Mucosa of gallbladder (tissue), 1 donor: ENCODE measurements at places on chromosomes 2 and 18. TPM values are rescaled to one million over a fixed set of nuclear protein-coding genes. Genes with fewer than 3 reads are reported as not detected.

Gene CKAP2L
- 1.5 TPM for total RNA-seq

Gene ANKRD53
- total RNA-seq, result 2.9 TPM

Gene RAB11FIP5
- 63.0 TPM for total RNA-seq

Gene WNT10A
- total RNA-seq, result 0.12 TPM

Gene NEU2
- not detected for total RNA-seq

Gene IL37
- 0.29 TPM for total RNA-seq

Gene IL36A
- total RNA-seq, result not detected

Gene HOXD12
- total RNA-seq, result not detected

Gene ARL5A
- 48.1 TPM for total RNA-seq

Gene NEU4
- 34.8 TPM for total RNA-seq

Gene RRM2
- 5.4 TPM for total RNA-seq

Gene LRP2
- 13.6 TPM for total RNA-seq

Gene SERTAD2
- total RNA-seq, result 19.8 TPM

Gene DSC3
- total RNA-seq, result 0.03 TPM

Gene ARHGAP25
- total RNA-seq, result 12.6 TPM

Gene SLC8A1
- 82.9 TPM for total RNA-seq

Gene GALNT5
- 11.7 TPM for total RNA-seq

Gene ZEB2
- total RNA-seq, result 91.0 TPM

Gene TBC1D8
- 72.1 TPM for total RNA-seq

Gene CLASP1
- total RNA-seq, result 51.4 TPM

Gene FRZB
- 46.5 TPM for total RNA-seq

Gene IRS1
- 35.9 TPM for total RNA-seq

Gene HDAC4
- 103 TPM for total RNA-seq

Gene ALPP
- not detected for total RNA-seq

Gene HSPE1
- total RNA-seq, result 115 TPM

Gene TMEM247
- not detected for total RNA-seq

Gene ZNF804A
- total RNA-seq, result 4.1 TPM

Gene NXPH2
- not detected for total RNA-seq

Gene KIF3C
- 10.1 TPM for total RNA-seq

Gene INHBB
- total RNA-seq, result 1.1 TPM

Gene LDAH
- total RNA-seq, result 19.3 TPM
